ENCODE measurements at places on chromosomes 7 and 10.

DNA sequence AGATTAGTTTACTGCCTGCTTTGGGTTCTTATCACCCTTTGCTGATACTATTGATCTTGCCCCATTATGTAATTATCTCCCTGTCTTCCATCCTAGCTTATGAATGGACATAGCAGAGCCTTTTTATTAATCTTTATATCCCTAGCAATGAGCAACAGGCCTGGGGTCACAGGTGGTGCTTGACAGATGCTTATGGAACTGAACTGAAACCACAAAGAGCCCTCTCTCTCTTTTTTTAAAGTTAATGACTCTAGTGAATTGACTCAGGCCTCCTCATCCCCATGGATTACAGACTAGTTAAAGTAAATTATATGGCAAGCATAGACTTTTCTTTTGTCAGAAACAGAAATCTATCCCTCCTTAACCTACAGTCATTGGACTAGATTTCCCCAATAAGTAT is 265.2 kb downstream of the PHTF2 start:
- no peak for DNase-seq

DNA sequence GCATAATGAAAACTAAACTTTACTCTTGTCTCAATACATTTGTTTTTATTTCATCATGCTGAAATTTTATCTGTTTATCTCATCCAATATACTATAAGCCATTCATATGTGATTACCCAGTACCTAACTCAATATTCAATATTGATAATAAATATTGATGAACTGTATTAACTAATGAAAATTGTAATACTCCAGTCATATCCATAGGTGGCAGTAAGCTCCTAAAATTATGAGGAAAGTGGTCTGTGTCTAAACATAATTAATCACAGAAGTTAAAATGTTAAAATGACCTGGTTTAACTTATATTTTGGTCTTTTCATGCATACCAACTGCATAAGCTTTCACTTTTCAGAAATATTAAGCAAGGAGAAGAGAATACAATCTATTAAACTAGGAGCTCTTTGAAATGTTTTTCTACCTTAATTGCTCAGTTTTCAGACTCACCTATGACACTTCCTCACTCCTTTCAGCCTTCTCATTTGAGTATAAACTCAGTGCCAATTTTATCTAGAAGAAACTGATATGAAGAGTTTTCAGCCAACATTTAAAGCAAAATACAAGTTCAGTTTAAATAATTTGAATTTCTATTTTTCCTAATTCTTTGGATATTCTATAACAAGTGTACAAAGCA is 30.5 kb upstream of the VWDE start:
- no peak for DNase-seq

- no peak for DNase-seq
These were observed 19.2 kb downstream of the YKT6 start for GRCh38 chr7:44220046-44220357.

GRCh38 chr7:47803846-47804245 is 144.4 kb downstream of the PKD1L1 start:
- no peak for DNase-seq

GRCh38 chr7:128884561-128885369 is 22.1 kb downstream of the ATP6V1F start:
- no peak for DNase-seq

DNA sequence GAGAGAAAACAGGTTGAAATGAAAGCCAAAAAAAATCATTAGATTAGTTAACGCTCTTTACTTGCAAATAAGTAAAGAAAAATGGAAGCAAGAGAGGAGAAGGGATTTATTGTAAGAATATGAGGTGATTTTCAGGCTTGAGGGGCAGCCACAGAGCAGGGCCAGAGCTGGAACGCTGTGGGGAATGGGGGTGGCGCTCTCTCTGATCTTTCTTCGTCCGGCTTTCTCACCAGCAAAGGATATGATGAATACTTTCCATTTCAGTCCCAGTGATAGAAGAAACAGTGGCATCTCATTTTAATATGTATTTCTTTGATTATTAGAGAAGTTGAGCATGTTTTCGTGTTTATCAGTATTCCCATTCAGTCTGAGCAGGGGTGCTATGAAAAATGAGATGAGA is 112.2 kb downstream of the SKIDA1 start:
- no peak for DNase-seq

- DNase-seq, result no peak
These were observed 613.8 kb downstream of the ZWINT start for GRCh38 chr10:55747244-55747643.

DNA sequence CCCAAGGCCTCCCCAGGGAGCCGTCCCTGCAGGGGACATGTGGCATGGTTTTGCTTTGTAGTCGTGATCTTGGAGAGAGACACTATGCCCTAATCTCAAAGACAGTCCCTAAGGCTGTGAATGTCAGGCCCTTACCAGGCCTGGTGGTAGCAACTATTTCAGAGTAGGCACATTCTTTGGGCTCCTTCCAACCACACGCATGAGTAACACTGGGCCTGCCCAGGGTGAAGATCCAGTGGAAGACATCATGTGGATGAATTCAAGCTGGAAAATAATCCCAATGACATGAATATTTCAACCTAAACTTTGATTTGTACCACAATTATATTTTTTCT is 39.5 kb upstream of the INSIG1 start:
- no peak for DNase-seq

All from CD4-positive, alpha-beta memory T cell (primary cell).